Testis (tissue), 5 donors: ENCODE measurements at places on chromosomes 2 and 18. TPM values are rescaled to one million over a fixed set of nuclear protein-coding genes. Genes with fewer than 3 reads are reported as not detected.

Gene MAPRE2
- 17.2 TPM for total RNA-seq

Gene SMAD4
- total RNA-seq, result 270 TPM

Gene GRB14
- 59.0 TPM for total RNA-seq

Gene THSD7B
- 1.1 TPM for total RNA-seq

Gene LONRF2
- total RNA-seq, result 17.7 TPM

Gene LCT
- total RNA-seq, result 0.47 TPM

DNA sequence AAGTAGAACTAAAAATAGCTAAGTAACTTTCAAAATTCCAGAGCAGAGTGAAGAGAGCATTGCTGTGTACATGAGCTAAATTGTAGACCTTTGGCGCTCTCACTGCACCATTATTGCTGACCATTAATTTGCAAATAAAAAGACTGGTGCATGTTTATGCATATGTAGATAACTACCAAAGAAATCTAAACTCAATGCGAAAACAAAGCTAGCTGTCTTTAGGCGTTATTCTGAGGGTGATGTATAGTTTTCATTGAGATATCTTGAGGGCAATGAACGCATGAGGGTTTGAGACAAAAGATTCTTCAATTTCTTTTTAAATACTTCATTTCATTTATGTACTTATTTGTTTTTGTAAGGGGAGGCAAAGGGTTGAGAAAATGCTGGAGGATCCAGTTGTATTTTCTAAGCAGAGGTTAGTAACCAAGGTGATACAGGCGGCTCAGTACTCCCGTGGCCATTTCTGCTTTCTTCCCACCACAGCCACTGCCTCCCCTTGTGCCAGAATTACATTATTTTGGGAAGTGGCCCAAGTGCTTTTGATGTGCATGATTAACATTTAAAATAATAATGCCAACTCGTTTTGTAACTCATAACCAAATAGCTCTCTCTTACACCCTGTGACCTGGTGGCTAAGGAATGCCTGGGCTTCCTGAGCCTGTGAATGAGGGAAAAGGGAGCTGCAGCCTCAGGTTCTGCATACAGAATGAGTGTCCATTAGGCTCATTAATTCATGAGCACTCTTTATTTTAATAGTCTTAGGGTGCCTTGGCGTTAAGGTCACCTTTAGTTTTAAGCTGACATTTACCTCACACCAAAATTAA lies 797.8 kb upstream of the GYPC start:
- H3K27me3 ChIP-seq, result no peaks in the 10 kb centered on the region
- no peak overlapping the region for H3K4me3 ChIP-seq
- H3K4me1 ChIP-seq, result no peaks in the 10 kb centered on the region
- no peak for DNase-seq
- no peak overlapping the region for H3K27ac ChIP-seq

GRCh38 chr2:121944072-121944831 lies 188.8 kb downstream of the TSN start:
- H3K27me3 ChIP-seq, result no peaks in the 10 kb centered on the region
- H3K36me3 ChIP-seq, result no peaks in the 10 kb centered on the region
- no peak overlapping the region for H3K27ac ChIP-seq
- no peak for DNase-seq
- H3K4me1 ChIP-seq, result no peaks in the 10 kb centered on the region
- no peak overlapping the region for H3K4me3 ChIP-seq

DNA sequence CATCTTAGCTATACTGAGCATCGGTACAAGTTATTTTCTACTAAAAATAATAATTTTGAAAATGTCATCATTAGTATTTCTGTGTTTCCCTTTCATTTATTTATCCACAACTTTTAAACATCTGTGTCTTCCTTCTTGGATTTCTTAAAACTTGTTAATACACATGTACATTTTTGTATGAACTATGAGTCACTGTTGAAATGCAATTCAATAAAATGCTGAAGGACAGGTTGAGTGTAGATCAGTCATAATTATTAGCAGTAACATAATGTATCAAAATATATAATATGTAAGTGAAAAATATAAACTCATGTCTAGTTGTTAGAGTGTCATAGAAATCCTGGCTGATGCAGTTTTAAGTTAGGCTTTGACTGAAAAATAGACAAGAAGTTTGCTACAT lies 115.9 kb downstream of the MEIS1 start:
- H3K27me3 ChIP-seq, result no peaks in the 10 kb centered on the region
- H3K27ac ChIP-seq, result no peak overlapping the region
- no peaks in the 10 kb centered on the region for H3K36me3 ChIP-seq
- no peak for DNase-seq
- H3K4me1 ChIP-seq, result no peaks in the 10 kb centered on the region
- H3K4me3 ChIP-seq, result no peak overlapping the region

DNA sequence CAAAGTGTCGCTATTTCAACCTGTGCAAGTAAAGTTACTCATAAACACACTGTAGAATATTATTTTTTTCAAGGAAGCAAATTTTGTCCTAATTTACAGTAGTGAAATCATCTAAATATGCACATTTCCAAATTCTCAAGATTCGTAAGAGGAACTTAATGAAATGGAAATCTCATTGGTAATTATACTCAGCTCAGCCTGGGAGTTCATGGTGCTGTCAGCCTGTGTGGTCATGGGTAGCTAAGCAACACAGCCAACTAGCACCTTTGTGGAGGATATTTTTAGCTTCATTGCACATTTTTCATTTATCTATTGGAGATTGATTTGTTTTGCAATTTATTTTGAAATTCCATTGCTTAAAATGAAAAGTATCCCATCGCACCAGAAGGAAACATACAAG lies 975.7 kb upstream of the ZEB2 start:
- DNase-seq, result no peak
- no peak overlapping the region for H3K4me3 ChIP-seq
- no peaks in the 10 kb centered on the region for H3K4me1 ChIP-seq
- H3K36me3 ChIP-seq, result no peaks in the 10 kb centered on the region

DNA sequence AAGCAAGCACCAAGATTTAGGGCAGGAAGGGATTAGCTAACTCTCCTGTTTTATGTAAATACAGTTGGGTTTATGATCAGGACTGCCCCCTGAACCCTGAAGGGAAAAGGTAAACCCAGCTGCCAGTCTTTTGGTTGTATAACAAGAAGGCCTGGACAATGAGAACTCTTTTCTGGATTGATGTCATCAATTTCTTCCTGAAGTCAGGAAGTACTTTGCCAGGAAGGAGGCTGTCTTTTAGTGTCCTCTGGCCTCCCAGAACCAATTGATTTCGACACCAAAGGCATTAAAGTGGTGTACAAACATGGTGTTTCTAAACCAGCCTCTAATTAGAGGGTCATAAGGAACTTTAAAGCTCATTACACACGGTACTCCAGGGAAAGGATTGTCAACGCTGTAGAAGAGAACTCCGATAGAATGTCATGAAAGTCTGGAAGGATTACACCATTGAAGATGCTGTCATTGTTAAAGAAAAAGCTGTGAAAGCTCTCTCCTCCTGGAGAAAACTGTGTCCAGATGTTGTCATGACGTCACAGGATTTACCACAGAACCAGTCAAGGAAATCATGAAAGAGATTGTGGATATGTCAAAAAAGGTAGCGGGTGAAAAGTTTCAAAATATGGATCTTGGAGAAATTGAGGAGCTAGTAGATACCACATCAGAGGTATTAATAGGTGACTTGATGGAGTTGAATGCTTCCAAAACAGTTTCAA lies 78.8 kb downstream of the ANKRD12 start:
- no peaks in the 10 kb centered on the region for H3K27me3 ChIP-seq
- no peak for DNase-seq
- H3K27ac ChIP-seq, result no peak overlapping the region
- no peaks in the 10 kb centered on the region for H3K36me3 ChIP-seq

DNA sequence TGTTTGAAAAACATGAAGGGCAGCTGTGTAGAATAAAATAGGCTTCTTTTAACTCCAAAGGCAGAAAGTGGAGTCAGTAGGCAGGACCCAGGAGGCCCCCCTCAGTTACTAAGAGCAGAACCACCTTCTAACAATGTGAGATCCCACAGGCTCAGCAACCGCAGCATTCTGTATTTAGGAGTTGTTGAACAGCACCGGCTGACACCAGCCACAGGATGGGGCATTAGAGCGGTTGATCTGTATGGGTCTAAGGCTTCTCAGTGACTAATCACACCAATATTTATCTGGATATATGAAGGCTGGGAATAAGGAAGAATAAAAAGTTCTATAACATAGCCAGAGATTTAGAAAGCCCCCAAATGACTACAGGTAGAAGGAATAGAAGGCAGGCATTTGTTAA lies 51.7 kb downstream of the MYO5B start:
- no peak overlapping the region for H3K4me3 ChIP-seq
- H3K36me3 ChIP-seq, result no peaks in the 10 kb centered on the region
- DNase-seq, result no peak
- H3K27ac ChIP-seq, result no peak overlapping the region
- H3K27me3 ChIP-seq, result no peaks in the 10 kb centered on the region

DNA sequence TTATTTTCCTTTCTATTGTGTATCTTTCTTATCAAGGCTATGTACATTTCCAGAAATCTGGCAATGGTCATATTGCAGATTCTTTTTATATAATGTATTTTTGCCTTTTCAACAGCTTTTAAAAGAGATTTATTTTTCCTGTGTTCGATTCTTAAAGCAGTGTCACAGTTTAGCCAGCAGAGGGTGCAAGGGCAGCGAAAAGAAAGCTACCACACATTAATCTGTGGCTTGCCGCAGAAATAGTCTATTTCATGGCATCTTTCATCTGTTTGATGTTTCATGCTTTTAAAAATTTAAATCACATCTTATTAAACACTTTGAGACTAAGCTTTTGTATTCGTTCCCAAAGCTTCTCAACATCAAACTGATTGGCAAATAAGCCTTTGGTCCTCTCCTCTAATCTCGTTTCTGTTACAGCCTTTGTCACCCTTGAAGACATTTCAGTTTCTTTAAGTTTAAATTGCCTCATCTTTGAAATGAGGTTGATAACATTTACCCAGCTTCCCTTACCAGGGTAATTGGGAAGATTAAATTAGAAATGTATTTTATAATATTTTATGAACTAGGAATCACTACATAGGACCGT lies 73.3 kb downstream of the PIK3C3 start:
- no peaks in the 10 kb centered on the region for H3K27me3 ChIP-seq
- H3K4me3 ChIP-seq, result no peak overlapping the region
- no peaks in the 10 kb centered on the region for H3K4me1 ChIP-seq
- H3K36me3 ChIP-seq, result no peaks in the 10 kb centered on the region

DNA sequence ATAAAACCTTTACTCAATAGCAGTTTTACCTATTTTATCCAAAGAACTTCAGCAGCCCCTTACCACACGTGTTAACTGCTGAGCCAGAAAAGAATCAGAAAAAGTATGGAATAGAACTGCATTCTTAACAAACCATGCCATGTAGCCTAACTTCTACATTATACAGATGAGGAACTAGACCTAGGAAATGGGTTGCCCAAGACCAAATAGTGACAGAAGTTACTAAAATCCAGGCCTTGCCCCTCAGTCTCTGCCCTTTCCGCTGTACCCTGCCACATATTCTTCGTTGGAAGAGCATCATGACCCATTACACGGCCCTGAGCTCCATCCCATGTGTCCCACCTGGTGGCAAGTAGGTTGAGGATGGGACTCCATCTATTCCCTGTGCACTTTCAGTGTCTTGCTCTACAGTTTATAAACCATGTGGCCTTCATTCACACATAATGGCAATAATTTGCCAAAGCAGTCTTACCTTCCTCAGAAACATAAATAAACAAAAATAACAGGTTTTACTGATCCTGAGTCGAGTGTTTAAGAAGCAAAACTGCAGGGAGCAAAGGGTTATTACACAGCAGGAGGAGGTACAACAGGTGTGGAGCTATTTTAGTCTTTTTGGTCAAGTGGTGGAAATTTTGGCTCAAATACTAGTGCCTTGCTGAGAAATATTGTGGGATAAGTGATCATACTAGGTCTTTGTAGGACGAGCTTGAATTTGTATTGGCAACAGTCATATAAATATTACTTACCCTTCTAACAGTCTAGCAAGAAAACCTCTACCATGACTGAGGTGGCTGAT lies 46.5 kb downstream of the HNRNPLL start:
- H3K4me3 ChIP-seq, result no peak overlapping the region
- H3K27ac ChIP-seq, result no peak overlapping the region
- H3K36me3 ChIP-seq, result no peaks in the 10 kb centered on the region
- H3K4me1 ChIP-seq, result no peaks in the 10 kb centered on the region

DNA sequence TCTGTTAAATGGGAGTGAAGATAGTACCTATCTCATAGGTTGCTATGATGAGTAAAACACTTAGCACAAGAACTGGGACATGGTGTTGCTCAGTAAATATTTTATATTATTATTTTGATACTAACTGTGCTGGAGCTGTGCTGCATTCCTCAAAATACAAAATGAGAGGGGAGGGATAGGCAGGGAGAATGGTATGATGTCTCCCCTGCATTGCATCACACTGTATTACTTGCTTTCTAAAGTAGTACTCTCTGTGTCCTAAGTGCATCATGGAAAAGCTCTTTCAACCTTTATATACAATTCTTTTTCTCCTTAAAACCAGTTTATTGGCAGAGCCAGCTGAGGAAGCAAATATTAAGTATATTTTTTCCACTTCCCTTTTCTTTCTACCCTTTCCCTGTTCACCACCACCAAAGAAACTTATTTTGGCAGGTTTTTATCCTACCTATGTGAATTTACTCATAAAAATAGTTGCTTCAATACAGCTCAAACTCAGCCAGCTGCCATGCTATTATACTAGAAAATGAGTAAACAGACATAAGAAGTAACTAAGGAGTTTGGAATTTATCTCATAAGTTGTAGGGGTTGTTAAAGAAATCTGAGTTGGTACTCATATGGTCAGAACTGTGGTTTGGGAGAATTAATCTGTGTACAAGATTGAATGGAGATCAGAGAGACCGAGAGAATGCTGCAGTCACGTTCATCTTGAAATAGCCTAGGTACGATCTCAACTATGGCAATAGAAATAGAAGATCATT lies 60.3 kb downstream of the EHBP1 start:
- H3K4me3 ChIP-seq, result no peak overlapping the region
- no peaks in the 10 kb centered on the region for H3K4me1 ChIP-seq
- no peaks in the 10 kb centered on the region for H3K36me3 ChIP-seq
- DNase-seq, result no peak

DNA sequence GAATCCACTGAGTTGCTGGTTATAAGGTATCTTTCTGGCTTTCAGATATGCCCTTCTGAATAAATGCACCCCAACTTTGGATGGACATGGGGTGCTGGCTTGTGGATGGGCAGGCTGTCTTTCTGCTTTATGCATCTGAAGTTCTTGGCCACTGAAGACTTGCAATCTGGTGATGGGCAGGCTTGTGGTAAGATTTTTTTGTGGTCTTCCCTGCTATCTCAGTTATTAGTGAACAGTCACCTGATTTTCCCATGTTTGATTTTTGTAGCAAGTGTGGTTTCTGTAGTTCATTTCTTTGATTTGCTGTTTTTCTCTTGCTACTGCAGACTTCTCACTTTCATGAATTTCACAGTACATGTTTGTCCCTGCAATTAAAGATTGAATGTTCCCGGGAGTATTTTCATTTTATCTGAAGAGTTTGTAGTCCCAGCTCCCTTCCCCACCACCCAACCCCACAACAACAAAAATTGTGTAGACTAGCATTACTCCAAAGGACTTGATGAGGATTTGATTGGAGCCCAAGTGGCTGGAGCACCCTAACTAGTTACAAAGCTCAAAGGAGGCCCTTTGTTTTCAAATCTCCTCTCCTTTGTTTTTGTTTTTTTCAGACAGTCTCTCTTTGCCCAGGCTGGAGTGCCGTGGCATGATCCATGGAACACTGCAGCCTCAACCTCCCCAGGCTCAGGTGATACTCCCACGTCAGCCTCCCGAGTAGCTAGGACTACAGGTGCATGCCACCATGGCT lies 63.6 kb upstream of the MGAT5 start:
- no peaks in the 10 kb centered on the region for H3K27me3 ChIP-seq
- DNase-seq, result no peak
- no peaks in the 10 kb centered on the region for H3K36me3 ChIP-seq
- H3K4me3 ChIP-seq, result no peak overlapping the region
